Ovary (tissue), 10 donors: ENCODE measurements at places on chromosomes 3 and 15. TPM values are rescaled to one million over a fixed set of nuclear protein-coding genes. Genes with fewer than 3 reads are reported as not detected.

DNA sequence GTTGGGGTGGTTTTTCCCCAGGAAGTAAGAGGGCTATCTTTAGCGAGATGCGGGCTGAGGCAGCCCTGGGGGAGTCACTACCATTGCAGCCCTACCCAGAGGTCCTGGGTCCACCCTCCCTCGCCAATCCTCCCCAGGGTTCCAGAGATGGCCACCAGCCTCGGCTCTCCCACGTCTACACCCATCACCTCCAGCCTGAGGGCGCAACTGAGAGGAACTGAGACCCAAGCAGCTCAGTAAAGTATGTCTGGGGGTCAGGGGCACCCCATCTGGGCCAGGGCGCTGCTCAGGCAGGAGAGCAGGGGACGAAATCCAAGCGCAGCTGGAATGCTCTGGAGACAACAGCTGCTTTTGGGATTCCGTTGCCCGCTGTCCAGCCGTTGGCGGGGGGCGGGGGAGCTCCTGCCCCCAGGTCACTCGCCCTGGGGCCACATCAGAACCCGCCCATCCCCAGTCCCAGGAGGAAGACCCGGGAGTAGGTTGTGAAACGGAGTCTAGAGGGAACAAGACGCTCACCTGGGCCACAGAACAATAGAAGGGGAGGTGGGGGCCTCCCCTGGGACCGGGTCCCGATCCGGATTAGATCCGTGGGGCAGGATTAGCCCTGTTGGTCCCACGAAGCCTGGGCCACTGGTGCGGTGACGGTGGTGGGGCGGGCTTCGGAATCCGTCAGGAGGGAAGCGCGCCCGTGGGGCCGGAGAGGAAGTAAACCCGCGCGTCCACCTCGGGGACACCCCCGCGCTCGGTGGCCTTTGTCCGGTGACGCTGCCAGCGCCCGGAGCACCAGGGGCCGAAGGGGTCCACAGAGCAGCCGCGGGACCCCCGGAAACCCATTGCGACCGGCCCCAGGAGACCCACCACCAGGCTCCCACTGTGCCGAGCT, 1.4 kb upstream of the NDUFAF3 start:
- peak; percentile 59 for DNase-seq

- DNase-seq: no peak
Measured at GRCh38 chr3:122886251-122886650, 91.4 kb downstream of the SLC49A4 start.

DNA sequence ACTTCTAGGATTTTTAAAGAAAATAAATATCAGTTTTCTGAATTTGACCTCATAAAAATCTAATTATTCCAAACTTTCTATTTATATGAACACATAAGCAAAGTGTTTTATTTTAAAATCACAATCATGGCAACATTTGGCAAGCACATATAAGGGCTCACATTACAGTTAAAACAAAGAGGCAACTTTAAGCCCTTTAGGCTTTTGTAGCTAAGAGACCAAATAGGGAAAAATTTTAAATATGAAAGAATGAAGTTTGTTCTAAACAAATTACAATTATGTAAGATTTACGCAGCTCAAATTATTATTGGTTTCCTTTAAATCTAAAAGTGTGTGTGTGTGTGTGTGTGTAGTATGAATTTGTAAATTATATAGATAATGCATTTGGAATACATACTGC, 267.0 kb downstream of the ZIC4 start:
- DNase-seq: no peak

DNA sequence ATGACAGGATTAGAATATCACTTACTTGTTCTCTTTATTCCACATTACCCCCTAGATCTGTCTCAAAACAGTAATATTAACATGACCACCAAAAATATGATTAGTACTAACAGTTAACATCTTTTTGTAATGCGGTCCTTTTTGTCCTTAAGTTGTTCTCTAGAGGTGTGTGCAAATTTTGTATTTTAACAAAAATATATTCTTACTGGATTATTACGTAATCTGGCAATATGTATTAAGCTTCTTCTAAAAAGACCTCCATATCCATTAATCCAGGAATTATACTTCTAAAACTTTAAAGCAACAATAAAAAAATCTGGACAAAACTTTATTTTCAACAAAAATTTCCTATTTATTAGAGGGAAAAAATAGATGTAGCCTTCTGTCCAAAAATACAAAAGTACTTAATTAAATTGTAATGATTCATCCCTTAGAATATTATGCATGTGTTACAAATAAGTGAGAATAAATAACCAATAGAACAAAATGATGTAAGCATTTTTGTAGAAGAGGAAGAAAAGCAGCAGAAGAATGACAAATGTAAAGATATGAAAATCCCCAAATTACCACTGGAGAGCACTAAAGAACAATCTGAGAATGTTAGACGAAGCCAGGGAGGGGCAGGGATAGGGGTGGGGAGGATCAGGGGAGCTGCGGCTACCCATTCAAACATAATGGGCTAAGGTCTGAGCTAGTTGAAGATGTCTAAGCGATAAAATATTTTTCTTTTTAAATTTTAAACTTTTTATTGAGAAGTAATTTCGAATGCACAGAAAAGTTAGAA, 945.6 kb downstream of the MCTP2 start:
- no peak for DNase-seq

- no peak for DNase-seq
Measured at GRCh38 chr15:87547470-87548181, 708.9 kb downstream of the NTRK3 start.

DNA sequence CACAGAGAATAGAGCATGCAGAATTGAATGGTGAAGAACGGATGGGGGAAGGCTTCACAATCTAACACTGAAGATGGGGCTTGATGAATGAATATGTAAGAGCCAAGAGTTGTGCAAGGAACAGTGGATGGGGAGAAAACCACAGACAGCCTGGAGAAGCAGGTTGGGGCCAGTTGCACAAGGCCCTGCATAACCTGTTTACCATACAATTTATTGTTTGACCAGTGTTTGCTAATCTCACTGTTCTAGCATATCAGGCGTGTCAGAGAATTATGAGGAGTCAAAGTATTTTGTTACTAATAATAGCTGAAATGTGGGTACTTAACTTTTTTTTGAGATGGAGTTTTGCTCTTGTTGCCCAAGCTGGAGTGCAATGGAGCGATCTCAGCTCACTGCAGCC, 36.4 kb downstream of the LINS1 start:
- no peak for DNase-seq

DNA sequence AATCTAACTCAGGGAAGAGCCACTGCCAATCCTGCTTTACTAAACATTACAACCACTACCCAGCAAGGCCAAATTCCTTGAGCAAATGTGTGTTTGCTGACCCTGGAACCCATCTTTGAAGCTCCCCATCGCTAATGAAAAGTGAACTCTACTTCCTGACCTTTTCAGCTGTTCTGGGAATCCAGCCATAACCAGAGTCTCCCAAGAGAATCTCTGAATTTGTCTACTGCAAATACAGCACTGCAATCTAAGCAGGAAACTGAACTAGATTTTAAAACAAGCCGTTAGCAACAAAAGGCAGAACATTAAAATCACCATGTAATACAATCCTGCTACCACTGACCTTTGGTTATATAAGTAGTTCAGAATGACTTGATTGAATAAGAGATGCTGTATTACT, 309.2 kb downstream of the MAGI1 start:
- peak; percentile 16 for DNase-seq

DNA sequence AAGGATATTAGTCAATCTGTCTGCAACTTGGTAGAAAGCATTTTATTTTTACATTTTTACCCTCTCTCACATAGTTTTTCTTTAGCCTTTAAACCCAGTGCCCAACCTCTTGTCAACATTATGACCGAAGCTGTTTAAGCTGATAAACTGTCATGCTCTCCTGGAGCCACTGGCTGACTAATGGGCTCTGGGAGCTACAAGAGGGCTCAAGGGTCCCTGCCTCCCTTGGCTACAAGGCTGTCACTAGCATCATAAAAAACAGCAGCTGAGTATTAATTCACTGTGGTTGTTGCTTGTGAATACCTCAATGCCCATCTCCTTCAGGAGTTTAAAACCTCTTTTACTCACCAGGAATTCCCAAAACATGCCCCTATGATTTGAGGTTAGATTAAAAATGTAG, 237.9 kb downstream of the ZMAT3 start:
- DNase-seq: no peak

GRCh38 chr3:156489462-156489911, 65.4 kb downstream of the SSR3 start:
- DNase-seq: no peak

GRCh38 chr3:39205131-39205530, 12.7 kb upstream of the XIRP1 start:
- DNase-seq: no peak

GRCh38 chr3:137845194-137845593, 81.1 kb downstream of the SOX14 start:
- DNase-seq: no peak

DNA sequence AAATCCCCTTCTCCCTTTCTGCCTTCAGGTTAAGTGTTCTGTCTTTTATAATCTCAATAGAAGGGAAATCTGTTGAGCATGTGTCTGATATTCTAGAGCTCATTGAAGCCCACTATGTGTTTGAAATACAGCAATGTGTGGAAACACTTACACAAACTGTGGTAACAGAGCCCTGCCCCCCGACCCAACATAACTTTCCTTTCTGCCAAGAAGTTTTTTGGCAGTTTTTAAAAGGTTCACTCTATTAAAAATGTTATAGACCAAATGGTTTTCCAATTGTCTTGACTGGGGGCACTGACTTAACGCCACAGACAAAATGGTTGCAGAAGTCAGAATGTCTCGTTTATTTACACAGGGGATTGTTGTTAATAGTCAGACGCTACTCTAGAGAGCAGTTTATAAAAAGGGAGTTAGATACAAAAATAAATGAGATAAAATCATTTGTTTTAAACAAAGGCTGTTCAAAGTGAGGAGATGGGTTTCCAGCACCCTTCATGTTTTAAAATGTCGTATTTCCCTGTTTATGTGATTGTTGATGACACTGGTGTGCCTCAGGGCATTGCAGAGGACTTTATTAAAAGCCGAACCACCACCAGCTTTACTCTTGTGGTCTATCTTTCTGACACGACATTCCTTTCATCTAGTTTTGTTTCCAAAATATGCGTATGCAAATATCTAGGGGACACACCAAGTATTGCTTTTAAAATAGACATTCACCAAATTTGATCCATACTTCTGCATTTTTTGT, 26.7 kb upstream of the GREM1 start:
- no peak for DNase-seq

DNA sequence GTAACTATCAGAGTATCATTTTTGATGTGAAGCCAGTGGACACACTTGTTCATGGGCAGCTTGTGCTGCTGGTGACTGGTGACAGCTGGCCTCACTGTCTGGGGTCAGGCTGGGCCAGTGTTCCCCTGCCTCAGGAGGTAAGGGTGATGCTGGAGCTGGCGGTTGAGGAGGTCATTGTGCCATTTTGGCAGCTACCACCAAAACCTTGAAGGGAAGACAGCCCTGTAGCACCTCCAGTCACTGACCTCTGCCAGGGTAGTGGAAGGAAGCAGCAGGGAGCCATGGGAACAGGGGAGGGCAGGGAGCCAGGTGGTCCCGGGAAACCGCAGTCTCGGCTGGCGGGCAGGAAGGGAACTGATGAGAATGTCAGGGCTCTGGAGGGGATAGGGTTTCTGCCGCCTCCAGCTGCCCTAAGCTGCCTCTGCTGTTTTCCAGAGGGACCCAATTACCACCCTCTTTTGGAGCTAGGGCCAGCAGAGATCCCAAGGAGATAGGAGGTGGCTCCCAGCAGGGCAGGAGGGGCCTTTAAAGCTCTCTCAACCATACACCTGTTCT, 24.8 kb downstream of the FOXL2NB start:
- DNase-seq: no peak

DNA sequence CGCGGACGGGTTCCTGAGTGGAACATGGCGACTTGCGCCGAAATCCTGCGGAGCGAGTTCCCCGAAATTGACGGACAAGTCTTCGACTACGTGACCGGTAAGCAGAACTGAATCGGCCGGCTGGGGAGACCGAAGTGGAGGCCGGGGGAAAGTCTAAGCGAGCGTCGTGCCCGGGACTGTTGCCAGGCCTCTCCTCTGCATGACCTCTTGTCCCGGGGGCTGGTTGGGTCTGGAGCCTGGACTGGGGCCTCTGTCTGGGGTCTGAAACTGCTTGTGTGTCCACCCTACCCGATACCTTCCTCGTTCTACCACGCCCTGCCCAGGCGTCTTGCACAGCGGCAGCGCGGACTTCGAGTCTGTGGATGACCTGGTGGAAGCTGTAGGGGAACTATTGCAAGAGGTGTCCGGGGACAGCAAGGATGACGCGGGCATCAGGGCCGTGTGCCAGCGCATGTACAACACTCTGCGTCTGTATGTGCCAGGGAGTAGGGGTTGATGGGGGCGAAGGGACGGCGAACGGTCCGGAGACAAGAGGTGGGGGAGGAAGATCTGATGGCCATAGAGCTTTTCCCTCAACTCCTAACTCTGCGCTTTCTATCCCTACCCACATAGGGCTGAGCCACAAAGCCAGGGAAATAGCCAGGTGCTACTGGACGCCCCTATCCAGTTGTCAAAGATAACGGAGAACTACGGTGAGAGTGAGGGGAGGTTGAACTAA, at the start of gene ABCF3:
Gene ABCF3 (plus strand): TSS at position 16 of the 718 bp plus-strand sequence. CDS start 9 bp downstream, at position 25.
- DNase-seq: peak; percentile 75

DNA sequence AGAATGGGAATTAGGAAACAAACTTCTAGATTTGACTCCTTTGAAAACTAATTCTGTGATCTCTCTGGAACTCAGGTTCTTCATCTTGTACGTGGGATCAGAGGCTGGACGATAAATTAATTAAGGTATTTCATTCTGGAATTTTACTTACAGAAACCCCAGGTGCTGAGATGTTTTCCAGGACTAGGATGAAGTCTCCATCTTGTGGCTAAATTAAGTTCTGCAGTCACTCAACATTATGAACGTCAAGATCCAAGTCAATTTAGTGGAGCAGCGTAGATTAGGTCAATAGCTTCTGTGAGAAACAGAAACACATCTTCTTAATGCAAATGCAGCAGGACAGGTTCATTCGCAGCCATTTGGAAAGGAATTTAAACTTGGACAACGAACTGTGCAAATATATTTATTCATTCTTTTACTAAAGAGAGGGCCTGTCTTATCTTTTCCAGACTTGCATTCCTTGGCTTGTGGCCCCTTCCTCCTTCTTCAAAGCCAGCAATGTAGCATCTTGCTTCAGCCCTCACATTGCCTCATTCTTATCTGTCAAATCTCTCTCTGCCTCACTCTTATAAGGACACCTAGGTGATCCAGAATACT, 26.7 kb upstream of the TMC3 start:
- no peak for DNase-seq

- DNase-seq: no peak
Measured at GRCh38 chr15:55990516-55990915, 2.9 kb downstream of the NEDD4 start.

DNA sequence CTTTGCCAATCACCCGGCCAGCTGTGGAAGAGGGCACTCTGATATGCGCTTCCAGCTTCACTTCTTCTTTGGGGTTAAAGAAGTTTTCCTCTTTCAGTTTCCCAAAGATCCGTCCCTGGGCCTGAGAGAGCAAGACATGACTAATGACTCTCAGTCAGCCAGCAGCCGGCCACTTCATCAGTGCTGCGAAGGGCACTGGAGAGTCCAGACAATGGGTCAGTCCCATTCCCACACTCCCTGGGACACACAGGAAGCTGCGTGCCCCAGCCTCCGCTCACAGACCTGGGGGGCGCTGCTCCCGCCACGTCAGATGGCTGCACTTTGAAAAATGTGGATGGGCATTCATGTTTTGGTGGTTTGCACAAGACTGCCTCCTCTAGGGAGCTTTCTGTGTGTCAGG, 63.3 kb downstream of the SENP2 start:
- DNase-seq: no peak

WDR93 gene
- total RNA-seq: 3.2 TPM

PLA2G4D gene
- not detected for total RNA-seq

RPL39L gene
- 4.0 TPM for total RNA-seq

GRAMD1C gene
- total RNA-seq: 1.4 TPM

THSD4 gene
- total RNA-seq: 5.2 TPM

C3orf49 gene
- total RNA-seq: not detected

SLC25A20 gene
- 10.1 TPM for total RNA-seq

ZPLD1 gene
- not detected for total RNA-seq

RGMA gene
- 23.6 TPM for total RNA-seq

GOLGA8G gene
- not detected for total RNA-seq

CCDC9B gene
- total RNA-seq: 20.7 TPM
